ENCODE measurements at places on chromosomes 12 and 14. TPM values are rescaled to one million over a fixed set of nuclear protein-coding genes. Genes with fewer than 3 reads are reported as not detected.

HOXC12 gene
- total RNA-seq, result not detected

IFT81 gene
- 12.0 TPM for total RNA-seq

KRT79 gene
- not detected for total RNA-seq

HSP90B1 gene
- total RNA-seq, result 272 TPM

DNA sequence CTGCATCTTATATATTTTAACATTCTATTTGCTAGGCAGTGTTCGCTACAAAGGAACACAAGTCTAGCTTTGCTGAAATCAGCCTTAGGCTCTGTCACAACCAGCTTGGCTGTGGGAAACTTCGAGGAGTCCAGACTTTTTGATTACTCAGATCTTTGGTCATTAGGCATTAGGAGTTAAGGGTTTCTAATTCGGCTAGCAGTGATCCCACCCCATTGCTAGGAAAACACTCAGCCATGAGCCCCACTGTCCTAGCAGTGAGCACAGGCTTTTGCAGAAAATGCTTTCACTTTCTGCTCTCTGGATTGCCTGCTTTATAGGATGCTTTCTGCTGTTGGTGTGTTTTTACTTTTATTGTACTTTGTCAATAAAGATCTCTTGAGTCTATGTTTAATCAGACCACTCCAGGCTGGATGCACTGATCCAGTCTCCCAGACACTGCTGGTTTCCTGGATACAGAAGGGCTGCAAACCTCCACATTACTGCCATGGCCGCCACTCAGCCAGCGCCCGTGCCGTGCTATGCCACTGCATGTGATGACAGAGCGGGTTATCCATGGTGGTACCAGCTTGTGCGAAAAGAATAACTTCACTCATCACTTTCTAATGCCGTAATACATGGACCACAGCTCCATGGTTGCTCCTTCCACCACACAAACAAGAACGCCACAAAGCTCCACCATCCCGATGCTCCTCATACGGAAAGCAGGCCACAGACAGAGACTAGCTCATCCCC lies 41.0 kb upstream of the PYGL start:
- no peaks in the 10 kb centered on the region for H3K36me3 ChIP-seq
- H3K4me3 ChIP-seq, result no peak overlapping the region
- no peak for DNase-seq

GRCh38 chr14:38107216-38107631 lies 100.5 kb upstream of the SSTR1 start:
- DNase-seq, result no peak
- H3K4me3 ChIP-seq, result no peak overlapping the region
- H3K36me3 ChIP-seq, result no peaks in the 10 kb centered on the region
- H3K27ac ChIP-seq, result no peak overlapping the region

- DNase-seq, result no peak
- H3K27me3 ChIP-seq, result no peaks in the 10 kb centered on the region
- H3K4me3 ChIP-seq, result no peak overlapping the region
- H3K27ac ChIP-seq, result no peak overlapping the region
- H3K4me1 ChIP-seq, result no peaks in the 10 kb centered on the region
These were observed 14.7 kb upstream of the MFAP5 start for GRCh38 chr12:8677362-8677761.
